Kidney (tissue), 22 donors: ENCODE measurements at places on chromosomes 4 and X. TPM values are rescaled to one million over a fixed set of nuclear protein-coding genes. Genes with fewer than 3 reads are reported as not detected.

SSX2B gene
- total RNA-seq = not detected

PDGFRA gene
- total RNA-seq = 71.0 TPM

DSPP gene
- not detected for total RNA-seq

GLUD2 gene
- total RNA-seq = 2.6 TPM

ASB12 gene
- total RNA-seq = not detected

PNMA6F gene
- total RNA-seq = not detected

SASH3 gene
- total RNA-seq = 18.3 TPM

TMEM35A gene
- 1.1 TPM for total RNA-seq

CT45A10 gene
- not detected for total RNA-seq

TEX13B gene
- not detected for total RNA-seq

- no peaks in the 10 kb centered on the region for H3K36me3 ChIP-seq
- no peak overlapping the region for H3K4me3 ChIP-seq
- H3K27me3 ChIP-seq = no peaks in the 10 kb centered on the region
Measured at GRCh38 chr4:183618681-183619080, 40.3 kb downstream of the RWDD4 start.

- H3K27me3 ChIP-seq = no peaks in the 10 kb centered on the region
- no peaks in the 10 kb centered on the region for H3K36me3 ChIP-seq
- H3K4me3 ChIP-seq = no peak overlapping the region
Measured at GRCh38 chr4:151567056-151567455, 158.1 kb downstream of the FHIP1A start.

DNA sequence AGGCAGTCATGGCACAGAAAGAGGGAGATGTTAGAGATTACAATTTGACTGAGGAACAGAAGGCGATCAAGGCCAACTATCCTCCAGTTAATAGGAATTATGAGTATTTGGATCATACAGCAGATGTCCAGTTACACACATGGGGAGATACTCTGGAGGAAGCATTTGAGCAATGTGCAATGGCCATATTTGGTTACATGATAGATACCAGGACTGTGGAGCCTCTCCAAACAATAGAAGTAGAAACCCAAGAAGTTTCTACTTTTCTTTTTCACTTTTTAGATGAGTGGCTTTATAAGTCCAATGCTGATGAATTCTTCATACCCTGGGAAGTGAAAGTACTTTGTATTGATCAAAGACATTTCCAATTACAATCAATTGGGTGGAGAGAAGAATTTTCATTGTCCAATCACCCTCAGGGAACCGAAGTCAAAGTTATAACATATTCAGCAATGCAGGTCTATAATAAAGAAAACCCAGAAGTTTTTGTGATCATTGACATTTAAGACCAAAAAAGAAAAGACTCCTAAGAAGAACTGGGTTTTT, 139.1 kb downstream of the MAB21L2 start:
- H3K27ac ChIP-seq = no peak overlapping the region
- no peak for DNase-seq
- H3K27me3 ChIP-seq = no peaks in the 10 kb centered on the region
- peaks cover 5% of the 10 kb centered on the region for H3K4me1 ChIP-seq

GRCh38 chrX:590693-591404, 39.7 kb upstream of the SHOX start:
- no peaks in the 10 kb centered on the region for H3K36me3 ChIP-seq
- no peak overlapping the region for H3K4me3 ChIP-seq
- no peak overlapping the region for H3K27ac ChIP-seq

DNA sequence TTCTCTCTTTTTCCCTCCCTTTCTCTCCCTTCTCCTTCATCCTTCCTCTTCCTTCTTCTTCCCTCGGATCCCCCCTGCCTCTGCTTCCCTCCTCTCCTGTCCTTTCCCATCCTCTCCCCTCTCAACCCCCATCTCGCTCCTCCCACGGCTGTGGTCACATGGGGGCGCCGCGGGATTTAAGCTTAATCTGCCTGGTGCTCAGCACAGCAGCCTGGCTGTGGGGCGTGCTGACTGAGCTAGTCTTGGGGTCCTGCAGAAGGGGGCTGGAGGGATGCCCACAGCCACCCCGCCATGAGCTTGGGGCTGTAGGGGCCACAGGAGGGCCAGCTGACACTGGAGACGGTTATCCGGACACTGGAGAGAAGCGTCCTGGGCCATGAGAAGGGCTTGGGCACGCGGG, 10.7 kb downstream of the SMIM10L2A start:
- no peak overlapping the region for H3K4me3 ChIP-seq
- no peaks in the 10 kb centered on the region for H3K36me3 ChIP-seq
- H3K27me3 ChIP-seq = no peaks in the 10 kb centered on the region
- no peaks in the 10 kb centered on the region for H3K4me1 ChIP-seq
- H3K27ac ChIP-seq = no peak overlapping the region

DNA sequence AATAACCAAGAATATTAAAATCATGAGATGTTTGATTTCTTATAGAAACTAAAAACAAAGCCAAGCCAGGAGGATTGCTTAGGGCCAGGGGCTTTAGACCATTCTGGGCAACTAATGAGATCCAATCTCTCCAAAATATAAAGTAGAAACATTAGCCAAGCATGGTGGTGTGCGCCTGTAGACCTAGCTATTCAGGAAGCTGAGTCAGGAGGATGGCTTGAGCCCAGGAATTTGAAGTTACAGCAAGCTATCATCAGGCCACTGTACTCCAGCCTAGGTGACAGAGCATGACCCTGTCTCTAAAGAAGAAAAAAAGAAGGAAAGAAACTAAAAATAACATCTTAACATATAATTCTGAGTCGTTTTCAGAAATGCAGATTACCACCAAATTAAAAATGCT, 96.7 kb downstream of the NAF1 start:
- no peaks in the 10 kb centered on the region for H3K27me3 ChIP-seq
- H3K4me3 ChIP-seq = no peak overlapping the region
- no peaks in the 10 kb centered on the region for H3K4me1 ChIP-seq
- no peaks in the 10 kb centered on the region for H3K36me3 ChIP-seq
- no peak overlapping the region for H3K27ac ChIP-seq

- no peak overlapping the region for H3K4me3 ChIP-seq
- no peaks in the 10 kb centered on the region for H3K4me1 ChIP-seq
- no peaks in the 10 kb centered on the region for H3K27me3 ChIP-seq
- no peak for DNase-seq
- no peak overlapping the region for H3K27ac ChIP-seq
- no peaks in the 10 kb centered on the region for H3K36me3 ChIP-seq
Measured at GRCh38 chrX:32514986-32515385, 696.4 kb downstream of the DMD start.

DNA sequence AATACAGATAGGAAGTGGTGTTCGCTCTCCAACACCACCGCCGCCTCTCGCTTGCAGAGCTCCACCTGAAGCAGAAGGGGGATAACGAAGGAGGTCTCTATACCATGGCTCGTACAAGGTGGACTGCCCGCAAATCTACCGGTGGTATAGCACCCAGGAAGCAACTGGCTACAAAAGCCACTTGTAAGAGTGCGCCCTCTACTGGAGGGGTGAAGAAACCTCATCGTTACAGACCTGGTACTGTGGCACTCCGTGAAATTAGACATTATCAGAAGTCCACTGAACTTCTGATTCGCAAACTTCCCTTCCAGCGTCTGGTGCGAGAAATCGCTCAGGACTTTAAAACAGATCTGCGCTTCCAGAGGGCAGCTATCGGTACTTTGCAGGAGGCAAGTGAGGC, 5.2 kb upstream of the BMP15 start:
- no peaks in the 10 kb centered on the region for H3K27me3 ChIP-seq
- H3K36me3 ChIP-seq = no peaks in the 10 kb centered on the region
- no peaks in the 10 kb centered on the region for H3K4me1 ChIP-seq

GRCh38 chr4:168720396-168720900, 223.6 kb downstream of the PALLD start:
- no peak overlapping the region for H3K27ac ChIP-seq
- no peaks in the 10 kb centered on the region for H3K36me3 ChIP-seq
- no peak overlapping the region for H3K4me3 ChIP-seq
- no peak for DNase-seq
- H3K4me1 ChIP-seq = no peaks in the 10 kb centered on the region

- H3K4me3 ChIP-seq = no peak overlapping the region
- H3K36me3 ChIP-seq = no peaks in the 10 kb centered on the region
- no peaks in the 10 kb centered on the region for H3K4me1 ChIP-seq
- H3K27ac ChIP-seq = no peak overlapping the region
Measured at GRCh38 chrX:29455702-29456101, 759.7 kb upstream of the MAGEB2 start.

DNA sequence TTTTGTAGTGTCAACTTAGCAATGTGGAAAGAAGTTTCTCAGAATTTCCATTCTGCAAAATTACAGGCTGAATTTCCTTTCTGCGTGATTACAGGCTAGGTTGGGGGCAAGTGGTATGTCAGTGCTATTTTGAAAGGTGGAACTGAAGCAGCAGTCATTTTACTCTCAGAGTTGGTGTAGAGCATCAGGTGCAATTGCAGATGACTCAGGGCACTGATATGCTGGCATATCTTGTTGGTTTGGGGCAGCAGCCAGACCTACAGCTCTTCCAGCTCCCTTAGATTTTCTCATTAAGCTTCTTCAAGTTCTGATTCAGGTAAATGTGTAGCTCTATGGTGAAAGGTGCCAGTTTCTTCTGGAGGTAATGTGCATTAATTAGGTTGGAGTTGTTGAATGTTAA, 930.7 kb upstream of the PCDH10 start:
- no peak for DNase-seq
- H3K36me3 ChIP-seq = no peaks in the 10 kb centered on the region
- no peak overlapping the region for H3K27ac ChIP-seq
- no peak overlapping the region for H3K4me3 ChIP-seq

GRCh38 chr4:147963839-147964238, 232.0 kb downstream of the ARHGAP10 start:
- H3K27ac ChIP-seq = no peak overlapping the region
- H3K4me1 ChIP-seq = no peaks in the 10 kb centered on the region
- H3K36me3 ChIP-seq = no peaks in the 10 kb centered on the region
- no peak for DNase-seq

GRCh38 chrX:47590984-47591383, 8.7 kb downstream of the TIMP1 start:
- H3K4me3 ChIP-seq = no peak overlapping the region
- DNase-seq = no peak
- no peaks in the 10 kb centered on the region for H3K27me3 ChIP-seq
- no peaks in the 10 kb centered on the region for H3K36me3 ChIP-seq
- H3K4me1 ChIP-seq = no peaks in the 10 kb centered on the region

DNA sequence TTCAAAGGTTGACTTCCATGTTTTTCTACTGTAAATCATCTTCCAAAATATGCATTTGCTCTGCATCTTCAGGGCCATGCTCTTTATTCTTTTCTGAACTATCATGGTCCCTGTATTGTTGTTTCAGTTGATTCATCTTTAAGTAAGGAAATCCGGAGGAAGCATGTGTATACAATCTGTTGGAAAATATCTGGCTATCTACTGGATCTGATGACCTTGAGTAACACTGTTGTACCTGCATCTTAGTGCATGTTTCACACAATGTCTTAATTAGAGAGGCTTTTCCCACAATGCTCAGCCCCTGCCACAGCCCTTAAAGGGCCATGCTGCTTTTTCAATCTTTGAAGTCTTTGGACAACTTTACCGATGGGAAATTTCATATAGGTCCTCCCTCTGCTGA, 61.8 kb upstream of the SH3RF1 start:
- no peaks in the 10 kb centered on the region for H3K36me3 ChIP-seq
- no peak overlapping the region for H3K4me3 ChIP-seq
- H3K27ac ChIP-seq = no peak overlapping the region

DNA sequence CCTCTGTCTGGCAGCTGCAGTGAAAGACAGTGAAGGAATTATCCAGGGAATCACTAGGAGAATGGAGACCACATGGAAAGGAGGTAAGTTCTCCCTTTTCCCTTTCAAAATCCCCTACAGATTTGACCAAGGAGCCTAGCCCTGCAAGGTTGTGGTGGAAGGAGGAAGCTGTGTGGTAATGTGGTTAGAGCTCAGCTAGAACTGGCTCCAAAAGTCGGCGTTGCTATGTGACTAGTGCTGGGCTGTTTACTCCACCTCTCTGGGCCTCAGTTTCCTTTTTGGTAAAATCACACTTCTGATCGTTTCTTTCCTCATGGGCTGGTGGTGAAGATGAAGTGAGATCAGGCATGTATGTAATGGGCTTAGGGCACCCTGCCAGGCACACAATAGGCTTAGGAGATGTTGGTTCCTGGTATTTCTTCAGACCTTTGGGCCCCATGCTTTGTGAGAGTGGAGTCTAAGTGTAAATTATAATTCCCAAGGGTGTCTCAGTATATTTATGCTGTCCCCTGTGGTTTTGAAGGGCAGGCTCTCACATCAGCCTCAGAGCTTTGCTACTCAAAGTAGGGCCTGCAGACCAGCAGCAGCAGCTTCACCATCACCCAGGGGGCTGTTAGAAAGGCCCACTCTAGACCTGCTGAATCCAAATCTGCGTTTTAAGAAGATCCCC, 183.7 kb upstream of the BCOR start:
- no peak overlapping the region for H3K27ac ChIP-seq
- H3K27me3 ChIP-seq = no peaks in the 10 kb centered on the region
- no peak overlapping the region for H3K4me3 ChIP-seq

GRCh38 chrX:139877710-139878414, 55.0 kb downstream of the ATP11C start:
- no peak for DNase-seq
- no peaks in the 10 kb centered on the region for H3K36me3 ChIP-seq
- no peak overlapping the region for H3K27ac ChIP-seq
- no peak overlapping the region for H3K4me3 ChIP-seq

DNA sequence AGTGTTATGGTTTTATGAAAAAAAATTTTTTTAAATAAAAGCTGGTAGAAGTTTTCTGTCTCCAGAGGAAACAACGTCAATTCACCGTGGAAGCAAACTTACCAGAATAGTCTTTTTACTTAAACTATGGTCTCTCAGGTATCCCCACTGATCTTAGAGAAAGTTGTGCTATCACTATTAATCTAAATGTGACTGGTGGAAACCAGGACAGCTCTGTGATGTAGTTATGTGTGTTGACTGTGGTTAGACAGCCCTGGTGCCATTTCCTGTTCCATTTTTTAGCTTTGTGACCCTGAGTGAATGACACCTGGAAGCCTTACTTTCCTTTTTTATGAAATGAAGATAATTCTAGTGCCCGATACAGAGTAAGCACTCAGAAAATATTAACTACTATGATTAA, 111.8 kb upstream of the HUWE1 start:
- DNase-seq = no peak
- no peaks in the 10 kb centered on the region for H3K4me1 ChIP-seq
- H3K36me3 ChIP-seq = no peaks in the 10 kb centered on the region
- H3K27ac ChIP-seq = no peak overlapping the region

DNA sequence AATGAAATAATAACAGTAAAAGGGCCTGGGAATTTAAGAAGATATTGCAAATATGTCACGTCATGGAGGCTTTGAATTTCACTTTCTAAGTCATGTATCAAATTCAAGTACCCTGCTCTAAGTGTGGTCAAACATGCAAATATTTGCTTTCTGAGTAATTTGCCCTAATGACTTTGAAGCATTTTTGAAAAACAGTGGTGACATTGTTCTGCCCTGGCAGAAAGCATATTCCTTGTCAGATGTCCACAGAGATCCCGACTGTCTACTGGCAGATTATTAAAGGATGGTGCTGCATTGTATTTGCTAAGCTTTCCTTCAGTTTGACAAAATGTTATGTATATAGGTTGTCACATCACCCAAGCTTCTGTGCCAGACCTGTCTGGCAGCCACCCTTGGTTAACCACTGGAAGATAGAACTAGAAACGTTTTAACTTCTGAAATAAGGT, 92.5 kb downstream of the ANK2 start:
- no peak overlapping the region for H3K4me3 ChIP-seq
- no peaks in the 10 kb centered on the region for H3K36me3 ChIP-seq
- H3K27me3 ChIP-seq = no peaks in the 10 kb centered on the region
